Dorsolateral prefrontal cortex (tissue), 122 donors: ENCODE measurements at places on chromosomes 13 and 19.

- no peak for DNase-seq
Measured at GRCh38 chr13:78398743-78399410, 204.5 kb downstream of the POU4F1 start.

GRCh38 chr19:33289261-33289660 lies 13.1 kb downstream of the CEBPA start:
- DNase-seq, result no peak

DNA sequence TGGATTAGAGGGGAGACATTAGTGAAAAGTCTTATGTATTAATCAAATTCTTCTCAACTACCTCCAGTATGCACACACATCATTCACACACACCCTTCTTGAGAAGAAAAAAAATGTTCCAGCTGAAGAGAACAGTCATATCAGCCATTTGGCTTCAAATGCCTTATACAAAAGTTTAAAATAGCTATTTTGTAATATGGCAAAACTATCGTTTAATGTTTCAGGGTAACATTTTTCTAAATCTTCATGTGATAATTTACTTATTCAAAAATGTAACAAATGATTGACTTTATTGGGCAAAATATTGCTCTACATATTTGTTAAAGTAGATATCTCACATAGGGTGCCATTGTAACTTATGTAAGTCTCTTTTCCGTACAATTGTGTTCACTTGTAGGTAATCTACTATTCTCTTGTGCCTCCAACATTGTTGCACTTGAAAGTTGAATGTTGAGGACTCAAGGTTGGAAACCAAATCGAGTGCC lies 13.6 kb downstream of the ZIC2 start:
- no peak for DNase-seq

- DNase-seq, result no peak
Measured at GRCh38 chr13:34019870-34020269, 201.9 kb downstream of the RFC3 start.

- no peak for DNase-seq
Measured at GRCh38 chr19:40279120-40279551, 6.0 kb downstream of the AKT2 start.

- no peak for DNase-seq
Measured at GRCh38 chr13:36074659-36075058, 56.5 kb downstream of the DCLK1 start.

DNA sequence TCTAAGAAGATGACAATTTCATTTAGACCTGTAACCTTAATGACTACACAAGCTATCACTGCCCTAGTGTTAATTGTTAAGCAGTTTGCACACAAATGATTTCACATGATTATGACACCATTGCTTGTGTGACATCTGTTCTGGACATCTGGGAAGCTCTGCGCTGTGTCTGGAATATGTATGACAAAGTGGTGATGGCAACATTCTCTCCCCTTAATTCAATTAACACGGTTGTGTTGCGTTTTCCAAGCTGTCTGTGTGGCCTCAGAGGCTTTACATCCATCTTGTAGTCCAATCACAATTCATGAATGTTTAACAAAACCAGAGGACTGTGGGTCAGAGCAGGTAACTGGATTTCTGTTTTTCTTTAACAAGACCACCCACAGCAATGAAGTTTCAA lies 204.4 kb downstream of the COG6 start:
- DNase-seq, result no peak

- no peak for DNase-seq
Measured at GRCh38 chr19:5891938-5892771, 11.4 kb downstream of the NDUFA11 start.

DNA sequence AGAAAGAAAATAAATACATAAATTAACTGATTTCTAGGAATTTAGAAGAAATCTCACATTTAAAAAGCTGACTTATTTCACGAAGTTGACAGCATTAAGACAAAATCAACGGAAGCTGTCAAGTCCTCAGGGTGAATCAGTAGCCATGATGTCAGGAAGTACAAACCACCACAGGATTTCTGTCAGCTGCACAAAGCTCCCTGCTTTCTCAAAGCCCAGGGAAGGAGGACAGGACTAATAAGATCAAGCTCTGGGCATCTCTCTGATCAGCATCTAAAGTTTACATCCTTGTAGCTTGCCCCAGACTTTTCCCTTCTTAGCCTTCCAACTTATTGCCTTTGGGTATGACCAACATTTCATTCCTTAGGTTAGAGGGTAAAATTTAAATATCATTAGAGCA lies 9.4 kb downstream of the DCT start:
- DNase-seq, result no peak

- DNase-seq, result no peak
Measured at GRCh38 chr13:88937384-88937783, 1266.2 kb downstream of the SLITRK5 start.

GRCh38 chr13:99374169-99374991 lies 67.2 kb upstream of the GPR183 start:
- no peak for DNase-seq

DNA sequence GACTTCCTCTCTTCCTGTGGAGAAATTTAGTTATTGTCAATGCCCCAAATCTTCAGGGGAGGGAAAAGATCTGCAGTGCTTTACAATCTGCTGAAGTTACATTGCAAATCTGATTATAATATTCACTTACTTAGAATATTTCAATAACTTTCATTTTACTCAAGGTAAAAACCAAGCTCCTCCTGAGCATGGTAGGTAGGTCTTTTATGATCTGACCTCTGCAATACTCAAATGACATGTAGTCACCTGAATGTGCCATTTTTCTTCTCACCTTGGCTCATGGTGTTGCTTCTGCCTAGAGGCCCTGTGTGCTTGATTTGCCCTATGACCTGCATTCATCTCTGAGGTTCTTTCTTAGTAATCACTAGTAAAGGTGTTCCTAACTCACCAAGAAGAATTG lies 331.4 kb downstream of the HS6ST3 start:
- no peak for DNase-seq

- DNase-seq, result no peak
Measured at GRCh38 chr19:18731562-18732008, 48.1 kb downstream of the CRTC1 start.
